ENCODE measurements at places on chromosomes 11 and 22. TPM values are rescaled to one million over a fixed set of nuclear protein-coding genes. Genes with fewer than 3 reads are reported as not detected.
A peak's percentile ranks its signal among the peaks of the same experiment; 100 is the strongest.

The PPME1 gene
- total RNA-seq: 41.6 TPM

- no peak for DNase-seq
These were observed 6.9 kb downstream of the TRABD start for GRCh38 chr22:50192436-50193204.

DNA sequence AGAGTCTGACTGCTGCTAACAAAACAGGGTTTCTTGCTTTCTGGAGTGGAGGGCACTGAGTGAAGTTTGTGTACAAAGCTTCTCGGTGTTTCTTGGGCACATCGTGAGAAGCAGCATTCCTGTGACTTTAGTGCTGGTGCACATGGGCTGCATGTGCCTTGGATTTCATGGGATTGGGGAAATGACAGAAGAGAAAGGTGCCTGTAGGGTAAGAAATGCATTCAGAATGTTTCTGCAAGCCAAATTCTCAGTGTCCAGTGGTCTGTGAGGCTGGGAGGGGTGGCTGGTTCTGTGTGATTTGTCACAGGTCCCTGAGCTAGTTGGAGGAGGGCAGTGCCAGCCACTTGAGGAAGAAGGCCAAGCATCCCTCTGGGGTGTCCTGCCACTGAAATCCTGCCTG lies 404.2 kb upstream of the NARS2 start:
- DNase-seq: no peak

The LRRC56 gene
- total RNA-seq: 1.1 TPM

- DNase-seq: no peak
These were observed 49.2 kb upstream of the CABP7 start for GRCh38 chr22:29670626-29671025.

DNA sequence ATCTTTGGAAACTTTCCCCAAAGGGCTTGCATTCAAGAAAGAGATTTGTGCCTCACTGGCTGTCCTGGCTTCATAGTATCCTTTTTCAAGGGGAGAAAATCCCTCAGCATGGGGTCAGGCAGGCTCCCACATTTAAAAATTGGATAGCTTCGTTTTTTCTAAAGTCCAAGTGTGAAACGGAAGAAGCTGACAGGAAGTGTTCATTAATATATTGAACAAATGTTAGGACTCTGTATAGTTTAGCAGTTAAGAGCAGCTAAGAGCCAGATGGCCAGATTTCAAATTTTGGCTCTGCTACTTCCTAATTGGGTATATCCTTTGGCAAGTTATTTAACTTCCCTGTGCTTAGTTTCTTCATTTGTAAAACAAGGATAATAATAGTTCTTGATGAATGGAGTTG lies 354.9 kb upstream of the FAT3 start:
- DNase-seq: no peak

GRCh38 chr22:48093981-48094380 lies 1331.5 kb downstream of the TBC1D22A start:
- DNase-seq: no peak

The LIF gene
- not detected for total RNA-seq

DNA sequence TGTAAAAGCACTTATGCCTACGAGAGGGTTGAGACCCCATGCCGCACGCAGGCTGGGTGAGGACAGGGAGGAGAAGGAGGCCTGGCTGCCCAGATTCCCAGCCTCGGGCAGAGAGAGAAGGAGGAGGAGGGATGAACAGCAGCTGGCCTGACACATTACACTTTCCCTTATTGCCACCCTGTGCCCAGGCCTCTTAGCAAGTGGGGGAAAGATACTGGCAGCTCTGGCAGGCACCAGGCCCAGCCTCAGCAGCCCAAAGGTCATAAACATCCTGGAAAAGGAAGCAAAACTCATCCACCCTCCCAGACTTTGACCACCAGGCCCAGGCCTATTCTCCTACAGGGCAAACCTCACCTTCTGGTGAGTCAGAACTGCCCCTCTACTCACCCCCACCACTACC lies 4.7 kb downstream of the PLAAT3 start:
- DNase-seq: no peak

DNA sequence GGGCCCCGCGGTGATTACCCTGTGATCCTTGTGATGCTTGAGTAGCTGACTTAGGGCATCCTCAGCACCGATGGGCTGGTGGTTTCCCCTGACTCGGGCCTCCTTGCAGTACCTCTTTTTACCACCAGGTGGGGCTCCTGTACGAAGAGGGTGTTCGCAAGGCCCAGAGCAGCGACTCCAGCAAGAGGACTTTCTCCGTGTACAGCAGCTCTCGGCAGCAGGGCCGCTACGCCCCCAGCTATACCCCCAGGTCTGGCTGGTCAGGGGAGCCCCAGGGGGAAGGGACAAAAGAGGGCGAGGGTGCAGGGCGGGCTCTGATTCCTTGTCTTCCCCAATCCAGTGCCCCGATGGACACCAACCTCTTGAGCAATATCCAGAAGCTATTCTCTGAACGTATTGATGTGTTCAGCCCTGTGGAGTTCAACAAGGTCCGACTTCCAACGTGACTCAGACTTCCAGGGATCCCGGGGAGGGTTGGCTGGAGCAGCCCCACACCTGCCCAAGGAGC lies 1.3 kb upstream of the TM7SF2 start:
- DNase-seq: peak; percentile 81

Measured in occipital lobe (tissue), 3 donors.